Mesenteric fat pad (tissue), 1 donor: ENCODE measurements at places on chromosomes 2 and 18. TPM values are rescaled to one million over a fixed set of nuclear protein-coding genes. Genes with fewer than 3 reads are reported as not detected.

ADCYAP1 gene
- total RNA-seq = 0.55 TPM

CD302 gene
- total RNA-seq = 95.6 TPM

HDAC4 gene
- total RNA-seq = 44.9 TPM

MARCHF4 gene
- not detected for total RNA-seq

SAG gene
- not detected for total RNA-seq

AMER3 gene
- not detected for total RNA-seq

ZSWIM2 gene
- 1.2 TPM for total RNA-seq

KCNIP3 gene
- 3.8 TPM for total RNA-seq

TCF7L1 gene
- 27.8 TPM for total RNA-seq

ADD2 gene
- 3.3 TPM for total RNA-seq

TWIST2 gene
- total RNA-seq = 73.9 TPM
